K562 (cell line): ENCODE measurements at places on chromosomes 12 and 14. TPM values are rescaled to one million over a fixed set of nuclear protein-coding genes. Genes with fewer than 3 reads are reported as not detected.
A peak's percentile ranks its signal among the peaks of the same experiment; 100 is the strongest.

Gene OVCH1
- not detected in 2 replicates for polyA plus RNA-seq

Gene COX8C
- not detected in 2 replicates for polyA plus RNA-seq

Gene FOXN4
- not detected in 2 replicates for polyA plus RNA-seq

Gene RPS6KA5
- polyA plus RNA-seq = 4.5 and 4.7 TPM in 2 replicates

Gene FOXA1
- 1.4 and 1.8 TPM in 2 replicates for polyA plus RNA-seq

Gene DCN
- polyA plus RNA-seq = 0.24 and 0.67 TPM in 2 replicates

Gene LALBA
- polyA plus RNA-seq = not detected in 2 replicates

GRCh38 chr12:93243689-93244513 is 133.8 kb upstream of the NUDT4 start:
- peak; percentile 34 for DNase-seq

DNA sequence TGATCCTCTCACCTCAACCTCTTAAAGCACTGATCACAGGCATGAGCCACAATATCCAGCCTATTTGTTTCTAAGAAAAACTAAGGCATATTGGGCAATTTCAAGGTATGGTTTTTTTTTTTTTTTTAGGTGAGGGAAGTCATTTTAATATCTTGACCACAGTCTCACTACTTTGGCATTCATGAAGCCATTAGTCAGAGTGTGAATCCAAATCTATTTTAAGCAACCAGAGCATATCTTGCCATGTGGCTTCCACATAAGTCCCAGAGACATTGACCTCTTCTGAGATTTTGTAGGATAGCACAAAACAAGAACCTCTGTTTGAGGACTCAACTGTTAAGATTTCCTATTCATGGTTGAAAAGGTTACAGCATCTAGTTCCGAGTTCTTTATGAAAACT is 130.3 kb upstream of the RBM19 start:
- DNase-seq = no peak

- DNase-seq = no peak
Measured at GRCh38 chr14:55889124-55889523, 229.1 kb upstream of the PELI2 start.

DNA sequence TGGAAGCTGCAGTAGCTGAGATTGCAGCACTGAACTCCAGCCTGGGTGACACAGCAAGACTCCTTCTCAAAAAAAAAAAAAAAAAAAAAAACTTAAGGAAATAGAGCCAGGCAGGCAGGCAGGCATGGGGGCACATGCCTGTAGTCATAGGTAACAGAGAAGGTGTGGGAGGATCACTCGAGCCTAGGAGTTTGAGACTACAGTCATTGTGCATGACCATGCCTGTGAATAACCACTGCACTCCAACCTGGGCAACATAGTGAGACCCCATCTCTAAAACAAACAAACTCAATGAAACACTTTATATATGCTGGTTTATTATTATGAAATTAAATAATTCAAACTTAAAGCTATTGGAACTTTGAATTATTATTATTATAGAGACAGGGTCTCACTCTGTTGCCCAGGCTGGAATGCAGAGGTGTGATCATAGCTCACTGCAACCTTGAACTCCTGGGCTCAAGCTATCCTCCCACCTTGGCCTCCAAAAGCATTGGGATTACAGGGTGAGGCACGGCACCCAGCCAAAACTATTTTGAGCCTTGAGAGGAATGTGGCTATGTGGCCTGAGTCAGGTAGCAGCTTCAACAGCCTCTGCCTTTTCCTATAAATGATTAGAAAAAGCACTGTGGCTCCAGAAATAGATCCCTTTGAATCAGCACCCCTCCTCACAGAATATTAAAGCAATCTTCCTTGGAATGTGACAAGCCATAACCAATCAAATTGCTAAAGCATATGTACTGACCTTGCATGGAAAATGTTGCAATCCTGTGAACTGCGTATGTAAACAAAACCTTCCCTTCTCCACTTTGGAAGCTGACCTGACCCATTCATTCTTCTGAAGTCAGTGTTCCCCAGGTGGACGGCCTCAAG is 34.7 kb upstream of the YY1 start:
- DNase-seq = no peak

DNA sequence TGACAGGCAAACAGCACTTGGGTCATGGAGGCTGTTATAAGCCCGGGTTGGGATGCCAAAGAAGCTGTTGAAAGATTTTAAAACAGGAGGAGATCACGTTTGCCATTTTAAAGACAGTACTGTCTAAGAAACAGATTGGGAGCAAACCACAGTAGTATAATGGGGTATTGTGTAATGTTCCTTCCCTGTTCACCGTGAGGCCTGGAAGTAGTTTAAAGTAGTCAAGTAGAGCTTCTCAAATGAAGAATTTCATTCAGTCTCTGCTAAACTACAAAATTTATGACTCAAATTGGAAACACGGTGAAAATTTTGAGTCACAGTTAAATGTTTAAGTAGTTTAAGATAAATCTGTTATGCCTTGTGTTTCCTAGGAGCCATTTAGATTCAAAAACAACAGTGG is 35.8 kb downstream of the ATP2A2 start:
- DNase-seq = no peak

GRCh38 chr14:102822311-102822863 is 45.1 kb downstream of the TRAF3 start:
- no peak for DNase-seq

- no peak for DNase-seq
Measured at GRCh38 chr14:47207617-47208016, 467.8 kb downstream of the MDGA2 start.

DNA sequence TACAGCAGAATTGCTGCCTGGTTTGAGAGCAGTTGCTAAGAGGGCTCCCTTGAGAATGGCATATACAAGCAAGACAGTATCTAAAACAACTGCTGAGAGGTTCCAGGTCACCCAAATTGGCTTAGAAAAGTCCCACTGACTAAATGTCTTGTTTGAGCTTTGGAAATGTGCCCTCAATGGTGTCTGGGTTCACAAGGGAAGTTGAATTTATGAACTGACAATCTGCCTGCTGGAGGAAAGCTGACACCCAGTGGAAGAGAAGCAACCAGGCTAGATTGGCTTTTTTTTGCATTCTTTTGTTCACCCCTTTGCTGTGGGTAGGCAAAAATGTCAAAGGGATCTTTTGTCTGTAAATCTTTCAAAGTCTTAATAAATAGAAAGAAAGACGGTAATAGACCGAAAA is 44.6 kb upstream of the NPFF start:
- no peak for DNase-seq

GRCh38 chr12:1934831-1935230 is 16.4 kb upstream of the CACNA2D4 start:
- no peak for DNase-seq

DNA sequence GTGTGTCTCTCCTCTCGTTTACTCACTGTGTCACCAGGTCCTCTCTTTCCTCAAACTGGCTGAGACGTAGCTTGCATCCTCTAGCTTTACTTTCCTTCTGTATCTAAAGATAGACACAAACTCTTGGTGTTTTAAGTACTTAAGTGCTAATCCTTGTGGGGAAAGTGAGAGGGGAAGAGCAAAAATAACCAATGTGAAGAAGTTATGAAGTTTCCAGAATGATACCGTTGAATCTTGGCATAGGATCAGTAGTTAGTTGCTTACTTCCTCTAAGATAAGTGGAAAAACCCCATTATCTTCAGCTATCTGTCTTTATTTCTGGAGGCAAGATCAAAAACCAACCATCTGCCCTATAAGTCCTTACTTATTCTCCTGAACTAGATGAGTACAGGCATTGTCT is 10.6 kb downstream of the FAR2 start:
- no peak for DNase-seq

- DNase-seq = no peak
Measured at GRCh38 chr14:93788543-93789227, 400 bp upstream of the PRIMA1 start.

DNA sequence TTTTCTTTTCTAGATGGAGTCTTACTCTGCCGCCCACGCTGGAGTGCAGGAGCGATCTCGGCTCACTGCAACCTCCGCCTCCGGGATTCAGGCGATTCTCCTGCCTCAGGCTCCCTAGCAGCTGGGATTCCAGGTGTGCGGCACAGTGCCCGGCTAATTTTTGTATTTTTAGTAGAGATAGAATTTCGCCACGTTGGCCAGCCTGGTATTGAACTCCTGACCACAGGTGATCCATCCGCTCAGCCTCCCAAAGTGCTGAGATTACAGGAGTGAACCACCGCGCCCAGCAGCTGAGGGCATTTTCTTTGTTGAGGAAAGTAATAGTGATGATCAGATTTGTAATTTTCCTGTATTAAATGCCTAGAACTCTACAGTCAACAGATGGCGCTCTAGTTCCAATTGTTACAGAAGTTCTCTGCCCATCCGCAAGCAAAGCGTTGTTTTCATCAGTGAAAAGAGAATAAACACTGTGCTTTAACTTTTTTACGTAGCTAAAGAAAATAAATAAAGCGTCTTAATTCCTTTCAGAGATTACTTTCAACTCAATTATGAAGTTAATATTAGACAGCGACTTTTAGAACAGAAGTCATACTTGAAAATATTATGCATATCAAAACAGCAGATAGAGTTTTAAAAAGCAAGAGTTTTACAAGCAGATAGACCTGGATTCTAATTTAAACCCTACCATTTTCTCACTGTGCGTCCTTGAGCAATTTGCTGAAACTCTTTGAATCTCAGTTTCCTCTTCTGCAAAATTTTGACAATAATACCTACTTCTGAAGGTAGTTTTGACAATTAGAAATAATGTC is 335.1 kb downstream of the DUSP6 start:
- peak; percentile 69 for DNase-seq

DNA sequence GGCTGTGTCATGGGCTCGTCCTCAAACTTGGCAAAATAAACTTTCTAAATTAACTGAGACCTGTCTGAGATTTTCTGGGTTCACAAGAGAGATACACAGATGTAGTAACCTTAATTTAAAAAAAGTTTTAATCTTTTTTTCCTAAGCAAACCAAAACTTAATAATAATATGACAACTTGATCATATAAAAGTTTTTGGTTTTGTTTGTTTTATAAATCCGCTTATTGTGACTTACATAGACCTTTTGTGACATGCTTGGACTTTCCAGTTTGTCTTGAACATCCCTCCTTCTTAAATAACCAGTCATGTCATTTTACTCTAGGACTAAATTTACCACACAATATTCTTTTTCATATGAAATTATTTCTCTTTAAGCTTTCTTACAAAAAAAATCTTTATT is 8.5 kb downstream of the RDH12 start:
- DNase-seq = no peak

DNA sequence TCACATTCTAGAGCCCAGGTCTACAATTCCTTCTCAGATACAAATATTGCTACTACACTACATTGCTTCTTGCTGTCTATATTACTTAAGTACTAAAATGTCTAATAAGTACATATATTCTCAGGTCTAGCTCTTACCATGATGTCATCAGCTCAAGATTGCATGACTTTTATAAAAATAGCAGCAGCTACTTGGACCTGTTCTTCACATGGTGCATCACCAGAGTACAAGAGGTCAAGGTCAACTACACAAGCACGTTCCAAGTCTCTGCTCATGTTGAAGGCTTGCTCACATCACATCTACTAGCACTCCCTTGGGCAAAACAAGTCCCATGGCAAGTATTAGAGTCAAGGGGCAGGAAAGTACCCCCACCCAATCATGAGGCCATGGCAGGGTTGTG is 465.6 kb downstream of the MED13L start:
- DNase-seq = no peak

DNA sequence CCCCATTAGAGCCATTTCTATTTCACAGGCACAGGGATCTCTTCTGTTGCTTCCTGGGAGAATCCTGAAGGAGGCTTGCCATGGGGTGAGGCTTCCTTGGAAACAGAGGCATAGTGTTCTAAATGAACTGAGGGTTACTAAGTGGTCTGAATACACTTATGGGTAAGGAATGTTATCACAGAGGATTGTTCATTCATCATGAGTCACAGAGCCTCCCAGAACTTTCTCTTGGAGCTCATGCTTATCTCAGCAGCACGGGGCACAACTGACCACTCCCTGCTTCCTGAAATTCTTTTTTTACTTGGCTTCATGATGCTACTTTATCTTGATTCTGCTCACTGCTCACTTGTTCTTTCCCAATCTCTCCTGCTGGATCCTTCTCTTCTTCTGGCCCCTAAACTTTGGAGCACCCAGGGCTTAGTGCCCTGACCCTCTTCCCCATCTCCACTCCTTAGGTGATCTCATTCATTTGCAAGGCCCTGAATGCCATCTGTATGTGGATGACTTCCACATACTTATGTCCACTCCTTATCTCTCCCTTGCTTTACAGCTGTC is 57.9 kb downstream of the ANO6 start:
- peak; percentile 61 for DNase-seq

GRCh38 chr12:55694651-55695050 is 13.1 kb downstream of the ITGA7 start:
- no peak for DNase-seq

GRCh38 chr12:67969134-67969802 is 20.0 kb upstream of the IFNG-AS1 start:
- no peak for DNase-seq

- DNase-seq = peak; percentile 25
Measured at GRCh38 chr14:50667684-50667995, 466 bp downstream of the SAV1 start.

- DNase-seq = no peak
Measured at GRCh38 chr12:11885261-11886038, 185.3 kb upstream of the BCL2L14 start.

DNA sequence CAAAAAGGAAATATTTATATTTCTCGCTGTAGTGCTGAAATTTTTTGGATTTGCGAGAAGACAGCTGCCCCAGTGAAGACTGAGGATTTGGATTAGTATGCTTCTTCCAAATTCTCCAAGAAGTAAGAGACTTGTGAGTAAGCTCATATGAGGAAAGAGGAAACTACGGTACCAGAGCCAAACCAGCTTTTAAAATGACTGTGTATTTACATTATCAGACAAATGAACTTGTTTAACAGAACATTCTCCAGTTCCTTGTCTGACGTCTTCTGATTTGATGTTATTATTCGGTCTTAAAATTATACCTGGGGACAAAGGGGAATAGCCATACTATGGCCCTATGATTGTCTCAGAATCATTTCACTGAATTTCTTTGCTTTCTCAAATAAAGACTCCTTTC is 8.0 kb downstream of the CLEC12B start:
- DNase-seq = no peak

- DNase-seq = no peak
Measured at GRCh38 chr12:20400003-20400402, 31.7 kb downstream of the PDE3A start.
